ENCODE measurements at places on chromosomes 3 and 15. TPM values are rescaled to one million over a fixed set of nuclear protein-coding genes. Genes with fewer than 3 reads are reported as not detected.

Gene SCAANT1
- not detected for total RNA-seq

Gene GUCA1C
- total RNA-seq, result not detected

DNA sequence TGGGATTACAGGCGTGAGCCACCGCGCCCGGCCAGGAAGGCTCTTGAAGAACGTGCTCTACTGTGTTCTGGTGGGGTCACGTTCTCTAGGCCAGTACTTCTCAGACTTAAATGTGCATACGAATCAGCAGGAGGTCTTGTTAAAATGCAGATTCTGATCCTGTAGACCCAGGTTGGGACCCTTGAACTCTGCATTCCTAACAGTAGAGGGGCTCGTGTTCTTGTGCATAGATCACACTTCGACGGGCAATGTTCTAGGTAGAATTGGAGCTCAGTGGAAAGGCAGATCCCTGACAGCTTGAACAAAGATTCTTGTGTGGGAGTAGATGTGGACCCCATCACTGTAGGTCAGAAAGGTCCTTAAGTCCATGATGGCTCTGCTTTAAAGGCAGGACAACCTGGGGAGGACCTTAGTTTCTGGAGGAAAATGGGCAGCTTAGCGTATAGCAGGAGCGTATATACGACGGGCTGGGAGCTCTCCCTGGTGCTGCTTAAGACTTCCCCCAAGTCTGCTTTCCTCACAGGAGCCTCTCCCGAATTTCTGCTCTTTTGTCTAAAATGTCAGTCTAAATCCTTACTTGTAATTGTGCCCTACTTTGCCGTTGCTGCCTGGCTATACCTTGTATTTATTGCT is 16.9 kb upstream of the FAM81A start:
- peak; percentile 4 for DNase-seq

Gene C3orf22
- total RNA-seq, result not detected

DNA sequence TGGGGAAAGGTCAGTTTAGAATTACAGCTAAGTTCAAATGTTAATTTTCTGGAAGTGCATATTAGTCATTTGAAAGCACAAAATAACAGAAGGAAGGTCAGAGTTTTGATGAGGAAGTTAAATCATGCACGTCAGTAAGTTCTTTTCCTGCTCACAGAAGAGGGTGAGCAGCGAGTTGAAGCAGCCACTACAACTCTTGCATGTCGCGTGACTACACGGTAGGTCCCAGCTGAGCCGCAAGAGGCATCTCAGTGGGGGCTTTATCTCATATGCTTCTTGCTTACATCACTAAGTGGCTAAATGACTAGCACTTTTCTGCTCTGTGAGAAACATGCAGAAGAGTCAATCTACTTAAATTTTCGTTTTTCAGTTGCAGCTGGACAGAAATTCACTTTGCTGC is 21.3 kb upstream of the SEC62 start:
- DNase-seq, result peak; percentile 27

Gene CCRL2
- total RNA-seq, result 17.6 TPM

- peak; percentile 62 for DNase-seq
Observed at GRCh38 chr3:187744169-187745151, 808 bp downstream of the BCL6 start.

- DNase-seq, result no peak
Observed at GRCh38 chr3:174495311-174495710, 363.8 kb upstream of the NAALADL2 start.

Gene GOLGA6L10
- 1.8 TPM for total RNA-seq

- DNase-seq, result no peak
Observed at GRCh38 chr3:134898181-134898754, 103.2 kb downstream of the EPHB1 start.

- no peak for DNase-seq
Observed at GRCh38 chr15:98873441-98874218, 134.0 kb downstream of the PGPEP1L start.

DNA sequence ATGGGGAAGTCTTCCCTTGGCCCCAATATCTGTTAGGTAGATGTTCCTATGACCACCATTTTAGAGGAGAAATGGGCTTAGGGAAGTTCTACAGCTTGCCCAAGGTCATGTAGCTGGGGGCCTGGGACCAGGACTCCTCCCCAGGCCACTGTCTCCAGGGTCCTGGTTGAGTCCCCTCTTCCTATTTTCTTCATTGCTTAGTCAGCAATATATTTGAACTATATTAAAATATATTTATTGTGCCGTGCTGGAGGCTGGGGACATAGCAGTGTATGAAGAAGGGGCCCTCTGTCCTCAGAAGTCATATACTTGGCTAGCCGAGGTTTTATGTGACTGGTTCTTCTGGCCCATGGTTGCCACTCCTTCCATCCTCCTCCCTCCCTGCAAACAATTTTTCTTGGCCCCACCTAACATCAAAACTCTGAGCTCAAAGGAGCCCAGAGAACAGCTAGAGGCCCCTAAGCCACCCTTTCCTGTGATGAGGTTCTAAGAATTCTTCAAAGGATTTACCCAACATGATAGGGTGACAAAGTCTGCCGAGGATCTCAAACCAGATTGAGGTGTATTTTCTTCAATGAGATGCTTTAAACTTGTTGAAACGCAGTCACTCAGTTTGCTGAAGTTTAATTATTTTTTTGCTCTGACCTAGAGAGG is 121.2 kb upstream of the RASGRP1 start:
- DNase-seq, result no peak

Gene LRRFIP2
- 120 TPM for total RNA-seq

- no peak for DNase-seq
Observed at GRCh38 chr3:16982460-16982859, 97.7 kb downstream of the PLCL2 start.

DNA sequence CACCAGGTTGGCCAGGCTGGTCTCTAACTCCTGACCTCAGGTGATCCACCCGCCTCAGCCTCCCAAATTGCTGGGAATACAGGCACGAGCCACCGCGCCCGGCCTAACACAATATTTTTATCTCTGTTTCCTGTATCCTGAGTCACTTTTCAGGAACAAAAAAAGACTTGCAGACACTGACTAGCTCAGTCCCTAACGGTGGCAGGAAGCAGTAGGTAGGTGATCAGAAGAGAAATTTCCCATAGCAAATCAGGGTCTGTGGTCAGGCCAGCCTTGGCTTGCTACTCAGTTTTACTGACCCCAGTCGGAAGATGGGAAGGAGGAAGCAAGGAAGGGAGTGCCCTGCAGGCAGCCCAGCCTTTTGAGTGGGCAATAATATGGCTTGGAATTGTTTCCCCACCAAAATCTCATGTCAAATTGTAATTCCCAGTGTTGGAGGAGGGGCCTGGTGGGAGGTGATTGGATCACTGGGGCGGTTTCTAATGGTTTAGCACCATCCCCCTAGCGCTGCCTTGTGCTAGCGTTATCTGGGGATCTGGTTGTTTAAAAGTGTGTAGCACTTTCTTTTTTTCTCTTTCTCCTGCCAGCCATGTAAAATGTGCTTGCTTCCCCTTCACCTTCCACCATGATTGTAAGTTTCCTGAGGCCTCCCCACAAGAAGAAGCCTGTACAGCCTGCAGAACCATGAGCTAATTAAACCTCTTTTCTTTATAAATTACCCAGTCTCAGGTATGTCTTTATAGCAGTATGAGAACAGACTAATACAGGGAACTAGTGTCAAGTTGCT is 19.5 kb upstream of the CDCP1 start:
- DNase-seq, result no peak

Data from colonic mucosa (tissue), 4 donors.